ENCODE measurements at places on chromosomes 12 and 14.
A peak's percentile ranks its signal among the peaks of the same experiment; 100 is the strongest.

GRCh38 chr12:153080-153746 lies 60.7 kb downstream of the SLC6A12 start:
- no peak for DNase-seq

DNA sequence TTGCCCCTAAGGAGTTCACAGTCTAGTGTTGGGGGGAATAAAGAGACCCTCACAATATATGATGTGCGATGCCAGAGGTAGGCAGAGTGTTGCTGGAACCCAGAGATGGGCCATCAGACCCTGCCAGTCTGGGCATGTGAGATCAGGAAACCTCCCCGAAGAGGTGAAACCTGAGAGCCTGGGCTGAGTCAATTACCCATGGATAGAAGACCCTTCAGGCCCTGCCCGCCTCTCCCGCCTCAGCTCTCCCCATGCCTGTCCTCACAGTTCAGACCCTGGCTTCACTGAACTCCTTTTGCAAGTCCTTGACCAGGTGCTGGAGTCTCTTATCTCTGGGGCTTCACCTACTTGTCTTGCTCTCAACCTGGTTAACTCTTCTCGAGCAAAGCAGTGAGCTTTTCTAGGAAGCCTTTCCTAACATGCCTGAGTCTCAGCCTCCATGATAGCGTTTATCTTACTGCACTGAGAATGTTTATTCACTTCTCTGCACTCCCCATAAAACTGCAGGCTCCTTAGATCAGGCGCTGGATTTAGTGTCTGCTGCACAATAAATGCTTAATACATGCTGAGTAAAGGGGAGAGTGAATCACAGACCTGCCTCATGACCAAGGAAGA lies 19.6 kb downstream of the ALDH1L2 start:
- DNase-seq: no peak

DNA sequence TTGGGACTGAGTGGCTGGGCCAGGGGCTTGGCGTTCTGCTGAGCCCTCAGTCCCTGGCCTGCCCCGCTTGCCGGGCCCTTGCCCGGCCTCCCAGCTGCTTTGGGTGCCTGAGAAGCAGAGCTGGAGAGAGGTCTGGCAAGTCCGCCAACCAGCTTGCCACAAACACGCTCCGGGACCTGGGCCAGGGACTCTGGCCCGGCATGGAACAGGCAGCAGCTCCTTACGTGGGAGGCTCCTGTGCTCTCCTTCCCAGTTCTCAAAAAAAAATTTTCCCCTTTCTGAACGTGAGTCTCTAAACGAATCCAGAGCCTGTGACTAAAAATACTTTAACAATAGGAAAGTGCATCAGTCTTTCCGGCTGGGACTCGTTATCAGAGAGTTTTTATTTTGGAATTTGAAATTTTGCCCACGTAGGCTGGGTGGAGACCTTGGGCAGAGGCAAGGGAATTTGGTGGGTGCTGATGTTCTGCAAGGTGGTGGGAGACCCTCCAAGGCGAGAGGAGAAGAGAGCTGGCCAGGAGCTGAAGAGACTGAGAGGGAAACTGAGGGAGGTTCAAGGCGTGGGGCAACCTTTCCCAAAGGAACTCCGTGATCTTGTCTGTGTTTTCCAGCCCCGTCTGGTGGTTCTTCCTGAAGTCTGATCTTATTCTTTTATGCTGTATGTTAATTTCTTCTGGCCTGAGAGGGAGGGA lies 6.8 kb upstream of the NR4A1 start:
- no peak for DNase-seq

DNA sequence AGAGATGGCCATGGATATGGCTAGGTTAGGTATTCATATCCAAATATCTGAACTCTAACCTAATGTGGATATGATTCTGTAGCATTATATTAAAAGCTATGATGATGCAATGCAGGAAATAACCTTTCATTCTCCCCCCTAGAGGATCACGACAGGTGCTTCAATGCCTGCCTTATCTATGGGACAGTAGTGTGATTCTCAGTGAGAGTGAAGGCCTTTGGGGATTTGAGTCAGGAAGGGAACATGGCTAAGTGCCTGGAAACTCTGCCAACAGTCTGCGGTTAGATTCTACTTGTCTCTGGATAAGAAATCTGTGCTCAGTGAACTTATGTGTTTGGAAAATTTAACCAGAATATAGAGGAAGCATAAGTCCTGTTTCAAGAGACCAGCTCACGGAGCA lies 81.8 kb downstream of the SLC38A1 start:
- no peak for DNase-seq

DNA sequence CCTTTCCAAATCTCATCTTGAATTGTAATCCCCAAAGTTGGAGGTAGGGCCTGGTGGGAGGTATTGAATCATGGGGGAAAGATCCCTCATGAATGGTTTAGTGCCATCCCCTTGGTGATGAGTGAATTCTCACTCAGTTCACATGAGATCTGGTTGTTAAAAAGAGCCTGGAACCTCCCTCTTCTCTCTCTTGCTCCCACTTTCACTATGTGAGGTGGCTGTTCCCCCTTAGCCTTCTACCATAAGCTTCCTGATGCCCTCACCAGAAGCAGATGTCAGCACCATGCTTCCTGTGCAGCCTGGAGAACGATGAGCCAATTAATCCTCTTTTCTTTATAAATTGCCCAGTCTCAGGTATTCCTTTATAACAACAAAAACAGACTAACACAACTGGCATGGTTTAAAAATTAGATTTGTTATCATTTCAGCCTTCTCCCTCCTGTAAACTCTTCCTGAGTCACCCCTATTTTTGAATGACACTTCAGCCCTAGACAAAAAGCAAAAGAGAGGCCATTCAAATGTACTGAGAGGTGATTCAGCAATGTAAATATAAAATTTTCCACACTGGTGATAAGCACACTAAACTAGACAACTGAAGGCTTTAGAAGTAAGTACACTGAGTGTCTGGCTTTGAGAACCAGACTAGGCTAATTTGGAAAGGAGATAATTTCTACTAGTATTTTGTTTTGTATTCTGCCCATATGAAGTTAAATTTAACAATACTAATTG lies 212.1 kb upstream of the ABCD2 start:
- no peak for DNase-seq

GRCh38 chr12:5789469-5789968 lies 155.5 kb downstream of the ANO2 start:
- no peak for DNase-seq

DNA sequence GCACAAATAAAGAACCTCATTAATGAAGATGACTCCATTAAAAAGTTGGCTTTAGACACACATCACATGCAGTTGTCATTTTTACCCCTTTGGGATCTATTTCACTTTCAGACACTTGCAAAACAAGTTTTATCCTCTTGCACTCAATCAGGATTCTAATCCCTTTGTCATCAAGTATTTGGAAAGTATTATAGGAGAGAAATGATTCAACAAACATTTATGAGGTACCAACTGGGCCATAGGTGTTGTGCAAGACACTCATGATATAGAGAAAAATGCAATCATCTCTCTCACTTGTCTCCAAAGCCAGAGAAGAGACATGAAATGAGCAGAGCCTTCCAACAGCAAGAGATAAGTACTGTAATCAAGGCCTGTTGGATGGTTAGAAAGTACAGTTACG lies 327.7 kb downstream of the RMST start:
- no peak for DNase-seq

- DNase-seq: no peak
Observed at GRCh38 chr12:52305921-52306705, 14.8 kb upstream of the KRT81 start.

DNA sequence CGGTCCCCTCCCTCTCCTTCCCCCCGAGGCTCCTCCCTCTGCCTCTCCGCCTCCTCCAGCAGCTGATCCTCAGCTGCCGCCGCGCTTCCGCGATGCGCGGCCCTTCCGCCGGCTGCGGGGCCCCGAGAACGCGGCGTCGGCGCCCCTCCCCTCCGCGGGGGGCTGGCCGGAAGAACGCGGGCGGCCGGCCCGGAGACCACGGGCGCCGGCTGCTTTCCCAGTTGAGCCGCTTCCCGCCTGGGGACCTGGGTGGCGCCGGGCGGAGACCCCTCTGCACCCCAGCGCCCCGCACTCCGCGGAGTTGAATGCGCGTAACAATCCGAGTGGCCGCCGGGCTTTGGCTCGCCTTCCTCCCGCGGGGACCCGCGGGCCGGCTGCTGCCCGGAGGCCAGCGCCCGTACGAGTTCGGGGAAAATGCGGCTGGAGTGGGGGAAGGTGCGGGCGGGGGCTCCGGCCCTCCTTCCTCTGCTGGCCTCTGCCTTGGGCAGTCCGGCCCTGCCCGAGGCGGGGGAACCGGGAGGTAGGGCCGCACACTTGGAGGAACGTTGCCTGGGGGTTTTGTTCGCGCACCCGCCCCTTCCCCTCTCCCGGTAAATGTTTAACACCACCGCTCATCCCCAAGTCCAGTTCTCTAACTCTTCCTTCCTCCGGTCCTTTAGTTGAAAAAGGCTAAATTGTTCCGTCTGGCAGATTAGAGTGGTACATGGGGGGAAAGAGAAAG lies 393 bp upstream of the DCAF5 start:
- peak; percentile 36 for DNase-seq

DNA sequence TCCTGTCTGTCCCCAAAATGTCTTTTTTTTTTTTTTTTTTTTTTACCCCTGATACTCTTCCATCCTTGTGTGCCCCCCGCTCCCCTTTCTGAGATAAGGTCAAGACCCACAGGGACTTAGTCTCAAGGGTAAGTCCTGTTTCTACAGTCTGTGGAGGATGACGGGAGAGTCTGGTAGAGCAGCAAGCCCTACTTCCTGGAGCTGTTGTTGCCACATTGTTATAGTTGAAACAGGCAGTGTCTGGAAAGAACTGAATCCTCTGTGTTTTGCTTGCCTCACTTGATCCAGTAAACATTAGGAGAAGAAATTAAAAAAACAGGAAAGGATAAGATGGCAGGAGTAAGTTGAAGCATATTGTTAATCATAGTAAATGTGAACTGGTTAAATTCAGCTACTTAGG lies 45.5 kb downstream of the ZNF664 start:
- DNase-seq: no peak

GRCh38 chr12:12925388-12925787 lies 26.6 kb downstream of the GPRC5D start:
- no peak for DNase-seq

- DNase-seq: no peak
Observed at GRCh38 chr12:66288121-66288520, 14.2 kb upstream of the HELB start.

DNA sequence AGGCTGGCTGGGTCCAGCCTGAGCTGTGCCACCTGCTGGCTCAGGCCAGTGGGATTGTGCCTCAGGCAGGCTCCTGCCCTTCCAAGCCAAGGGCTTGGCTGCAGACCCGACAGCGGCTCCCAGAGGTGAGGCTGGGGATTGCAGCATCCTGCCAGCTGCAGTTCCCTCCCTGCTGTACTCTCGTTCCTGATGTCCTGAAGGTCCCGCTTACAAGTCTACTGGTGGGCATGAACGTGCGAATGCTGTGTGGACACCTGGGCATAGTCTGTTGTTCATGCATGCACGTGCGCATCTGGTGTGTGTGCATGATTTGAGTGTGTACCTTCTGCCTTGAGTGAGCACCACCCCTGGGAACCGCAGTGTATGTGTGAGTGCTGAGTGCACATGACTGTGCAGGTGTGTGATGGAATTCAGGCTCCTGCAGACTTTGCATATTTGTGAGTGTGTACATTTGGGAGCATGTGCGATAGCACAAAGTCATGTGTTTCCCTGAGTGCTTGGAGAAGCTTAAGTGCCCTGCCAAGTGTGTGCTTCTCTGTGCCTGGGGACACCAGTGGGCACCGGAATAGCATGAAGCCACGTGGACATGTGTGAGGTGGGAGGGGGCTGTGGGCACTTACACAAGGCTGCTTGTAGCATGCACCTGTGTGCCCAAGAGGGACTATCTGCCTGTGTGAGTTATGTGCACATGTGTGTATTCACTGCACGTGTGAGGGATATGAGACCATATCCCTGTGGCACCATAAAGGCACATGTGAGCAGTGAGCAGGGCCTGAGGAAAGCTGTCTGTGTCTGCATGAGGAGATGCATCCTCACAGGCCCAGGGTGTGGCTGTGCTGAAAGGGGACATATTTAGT lies 19.3 kb upstream of the KRT7 start:
- no peak for DNase-seq

- DNase-seq: no peak
Observed at GRCh38 chr14:31038521-31039166, 12.5 kb upstream of the STRN3 start.

GRCh38 chr14:77106666-77107065 lies 8.6 kb downstream of the CIPC start:
- DNase-seq: no peak

- no peak for DNase-seq
Observed at GRCh38 chr12:60148109-60148508, 552.3 kb downstream of the SLC16A7 start.

DNA sequence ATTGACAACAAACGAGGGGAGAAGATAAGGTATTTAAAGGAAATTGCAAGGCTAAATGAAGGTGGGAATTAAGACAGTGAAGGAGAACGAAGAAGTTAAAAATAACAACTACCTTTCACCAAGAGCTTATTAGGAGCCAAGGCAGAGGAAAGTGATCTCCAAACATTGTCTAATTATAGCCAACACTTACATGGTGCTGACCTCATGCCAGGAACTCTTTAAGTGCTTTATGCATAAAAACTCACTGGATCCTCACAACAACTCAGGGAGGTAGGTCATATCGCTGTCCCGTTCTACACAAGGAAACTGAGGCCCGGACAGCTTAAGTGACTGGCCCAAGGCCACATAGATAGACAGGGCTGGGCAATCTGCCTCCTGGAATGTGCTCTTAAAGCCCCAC lies 19.5 kb downstream of the TAMALIN start:
- no peak for DNase-seq

DNA sequence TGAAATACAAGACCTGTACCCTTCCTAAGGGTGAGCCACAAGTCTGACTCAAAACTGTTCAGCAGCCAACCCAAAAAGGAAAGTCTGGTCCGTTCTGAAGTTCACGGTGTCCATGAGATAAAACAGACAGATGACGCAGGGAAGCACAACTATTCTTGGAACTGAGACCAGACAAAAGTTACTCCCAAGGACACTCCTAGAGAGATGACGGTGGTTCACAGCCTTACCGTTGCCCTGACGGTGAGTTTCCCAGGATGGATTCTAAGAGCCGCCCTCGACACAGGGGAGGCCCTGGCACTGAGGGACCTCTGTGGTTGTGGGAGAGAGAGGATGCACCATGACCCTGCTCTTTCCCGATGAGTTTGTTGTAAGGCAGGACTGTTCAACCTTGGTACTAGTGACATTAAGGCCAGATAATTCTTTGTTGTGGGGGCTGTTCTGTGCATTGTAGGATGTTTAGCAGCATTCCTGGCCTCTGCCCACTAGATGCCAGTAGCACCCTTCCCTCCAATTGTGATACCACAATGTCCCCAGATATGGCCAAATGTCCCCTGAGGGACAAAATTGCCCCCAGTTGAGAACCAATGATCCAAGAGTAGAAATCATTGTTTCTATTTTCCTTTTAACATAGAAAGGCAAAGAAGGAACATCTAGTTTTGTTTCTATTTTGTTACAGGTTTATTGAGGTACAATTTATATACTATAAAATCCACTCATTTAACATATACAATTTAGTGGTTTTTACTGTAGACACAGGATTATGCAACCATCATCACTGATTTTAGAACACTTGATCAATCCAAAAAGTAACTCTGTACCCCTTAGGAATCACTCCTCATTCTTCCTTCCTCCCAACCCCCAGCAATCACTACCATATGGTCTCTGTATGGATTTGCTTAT lies 23.0 kb downstream of the OR10P1 start:
- no peak for DNase-seq

GRCh38 chr12:21369141-21369980 lies 3.3 kb upstream of the IAPP start:
- DNase-seq: no peak

Data from GOT3 (cell line).